ENCODE measurements at places on chromosomes 5 and 9.

DNA sequence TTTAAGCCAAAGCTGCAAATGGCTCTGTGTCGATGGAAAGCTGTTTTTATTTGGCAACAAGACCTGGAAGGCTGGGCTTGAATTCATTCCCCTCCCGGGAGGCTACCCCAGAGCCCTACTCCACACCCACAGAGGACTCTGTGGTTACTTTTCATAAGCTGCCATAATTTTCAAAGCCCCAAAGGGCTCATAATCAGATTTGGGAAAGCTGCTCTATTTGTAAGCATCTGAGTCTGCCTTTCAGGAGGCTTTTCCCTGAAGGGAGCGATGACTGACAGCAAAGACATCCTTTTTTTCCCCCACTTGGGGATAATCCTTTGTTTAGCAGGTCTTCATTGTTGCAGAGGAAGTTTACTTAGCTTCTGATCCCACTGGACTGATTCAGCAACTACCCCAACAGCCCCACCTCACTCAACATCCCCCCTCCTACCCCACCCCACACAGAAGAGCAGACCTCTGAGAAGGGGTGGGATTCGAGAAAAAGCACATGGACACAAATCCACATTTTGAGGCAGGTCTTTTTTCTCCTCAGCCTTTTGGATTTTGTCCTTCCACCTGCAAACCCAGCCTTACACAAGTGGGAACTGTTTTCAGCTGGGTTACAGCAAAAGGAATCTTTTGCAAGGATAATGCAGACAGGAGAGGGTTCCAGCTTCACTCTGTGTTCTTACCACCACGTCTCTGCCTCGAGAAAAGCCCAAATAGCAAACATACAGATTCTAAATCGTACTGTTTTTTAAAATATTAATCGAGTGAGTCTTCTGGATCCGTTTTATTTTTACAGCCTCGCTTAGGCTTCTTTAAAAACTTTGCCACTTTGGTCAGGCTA lies 244.4 kb upstream of the TUT7 start:
- no peak for DNase-seq

GRCh38 chr5:78677777-78678668 lies 29.5 kb upstream of the LHFPL2 start:
- DNase-seq, result peak; percentile 86

- no peak for DNase-seq
These were observed 89.3 kb downstream of the COL5A1 start for GRCh38 chr9:134730761-134731496.

DNA sequence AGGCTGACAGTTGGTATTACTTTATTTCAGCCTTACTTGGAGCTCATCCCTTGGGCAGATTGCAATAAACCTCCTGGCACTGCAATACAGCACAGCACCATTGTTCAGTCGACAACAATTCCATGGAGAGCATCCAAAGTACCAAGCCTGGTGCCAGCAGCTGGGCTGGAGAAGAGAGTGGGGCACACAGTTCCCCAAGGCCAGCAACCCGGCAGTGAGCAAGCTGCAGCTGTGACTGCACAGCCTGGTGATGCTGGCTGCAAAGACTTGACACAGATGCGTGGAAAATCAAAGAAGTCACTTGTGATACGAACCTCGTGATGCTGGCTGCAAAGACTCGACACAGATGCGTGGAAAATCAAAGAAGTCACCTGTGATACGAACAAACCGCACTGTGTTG lies 125.4 kb downstream of the ATPSCKMT start:
- DNase-seq, result peak; percentile 33

GRCh38 chr9:96686638-96687335 lies 31.7 kb upstream of the PRXL2C start:
- DNase-seq, result peak; percentile 96

- peak; percentile 95 for DNase-seq
These were observed 57.3 kb downstream of the GADD45G start for GRCh38 chr9:89661956-89662717.

GRCh38 chr5:149859746-149860145 lies 84.8 kb downstream of the PDE6A start:
- DNase-seq, result no peak

- DNase-seq, result no peak
These were observed 323.8 kb downstream of the PRELID2 start for GRCh38 chr5:145511351-145511750.

DNA sequence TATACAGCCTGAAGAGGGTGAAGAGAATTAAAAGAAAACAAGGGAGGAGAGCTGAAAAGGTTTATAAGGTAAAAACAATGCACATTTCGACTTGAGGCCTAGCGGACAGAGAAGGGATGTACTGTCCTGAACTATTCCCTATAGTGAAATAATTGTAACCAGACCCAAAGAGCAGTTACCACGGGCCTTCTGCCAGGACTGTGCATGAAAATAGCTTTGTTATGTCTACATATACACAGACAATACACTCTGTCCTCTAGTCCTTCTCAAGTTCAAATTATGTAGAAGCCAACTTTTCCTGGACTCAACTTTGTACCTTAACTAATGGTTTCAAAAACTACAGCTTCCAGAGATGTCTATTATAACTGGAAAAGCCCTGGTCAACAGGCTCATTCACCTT lies 223.7 kb downstream of the PCSK5 start:
- DNase-seq, result peak; percentile 7

GRCh38 chr5:97666783-97667182 lies 483.7 kb upstream of the RIOK2 start:
- no peak for DNase-seq
